Naive thymus-derived CD8-positive, alpha-beta T cell (primary cell): ENCODE measurements at places on chromosomes 1 and 21.

- no peaks in the 10 kb centered on the region for H3K36me3 ChIP-seq
- H3K27me3 ChIP-seq: no peaks in the 10 kb centered on the region
- H3K4me3 ChIP-seq: no peak overlapping the region
- no peak overlapping the region for H3K27ac ChIP-seq
- DNase-seq: no peak
- no peaks in the 10 kb centered on the region for H3K4me1 ChIP-seq
These were observed 14.7 kb upstream of the PTGFR start for GRCh38 chr1:78475888-78476610.

GRCh38 chr1:17245816-17246325, 3.0 kb upstream of the PADI3 start:
- no peak for DNase-seq
- H3K27ac ChIP-seq: no peak overlapping the region
- no peaks in the 10 kb centered on the region for H3K4me1 ChIP-seq
- H3K4me3 ChIP-seq: no peak overlapping the region

GRCh38 chr1:180231506-180231921, 1.4 kb downstream of the LHX4 start:
- peak overlapping the region; percentile 71 for H3K27ac ChIP-seq
- H3K36me3 ChIP-seq: no peaks in the 10 kb centered on the region
- H3K4me3 ChIP-seq: peak overlapping the region; percentile 61
- DNase-seq: no peak

DNA sequence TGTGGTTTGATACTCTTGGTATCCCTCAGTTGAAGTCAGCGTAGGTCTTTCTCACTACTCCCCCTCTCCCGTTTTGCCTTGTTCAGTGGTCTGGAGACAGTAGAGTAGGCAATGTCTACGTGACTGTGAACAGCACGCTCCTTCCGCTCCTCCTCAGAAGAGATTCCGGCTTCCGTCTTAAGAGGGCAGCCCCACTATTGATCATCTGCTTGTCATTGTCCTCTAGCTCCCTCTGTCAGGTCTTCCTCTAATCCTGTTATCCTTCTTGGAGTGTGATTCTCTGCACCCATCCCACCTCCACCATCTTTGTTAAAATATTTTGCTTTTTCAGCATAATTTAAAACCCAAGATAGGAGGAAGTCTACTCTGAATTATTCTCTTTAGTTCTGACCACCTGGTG, 129.9 kb upstream of the KCNK2 start:
- no peak overlapping the region for H3K27ac ChIP-seq
- no peaks in the 10 kb centered on the region for H3K36me3 ChIP-seq
- no peaks in the 10 kb centered on the region for H3K4me1 ChIP-seq
- H3K4me3 ChIP-seq: no peak overlapping the region
- no peak for DNase-seq

DNA sequence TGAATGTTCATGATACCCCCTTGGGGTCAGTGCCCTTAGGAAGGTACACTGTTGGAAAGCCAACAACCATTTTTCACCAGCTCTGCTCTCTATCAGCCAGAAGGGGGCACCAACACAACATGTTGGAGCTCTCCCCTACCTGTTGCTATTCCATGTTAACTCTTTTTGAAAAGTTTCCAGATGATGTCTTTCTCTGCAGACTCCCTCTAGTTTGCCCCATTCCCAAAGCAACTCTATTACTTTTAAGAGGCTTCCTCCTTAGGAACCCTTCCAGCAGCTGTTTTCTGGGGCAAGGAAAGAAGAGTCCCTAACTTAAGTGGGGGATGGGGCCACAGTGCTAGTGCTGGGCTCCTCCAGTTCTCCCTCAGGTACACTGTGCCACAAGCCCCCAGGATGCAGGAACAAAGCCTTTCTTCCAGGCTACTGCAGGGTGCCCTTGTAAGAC, 22.9 kb upstream of the NDC1 start:
- no peak overlapping the region for H3K27ac ChIP-seq
- no peak overlapping the region for H3K4me3 ChIP-seq
- peaks cover 7% of the 10 kb centered on the region for H3K4me1 ChIP-seq
- DNase-seq: peak; percentile 63
- no peaks in the 10 kb centered on the region for H3K36me3 ChIP-seq
- no peaks in the 10 kb centered on the region for H3K27me3 ChIP-seq

DNA sequence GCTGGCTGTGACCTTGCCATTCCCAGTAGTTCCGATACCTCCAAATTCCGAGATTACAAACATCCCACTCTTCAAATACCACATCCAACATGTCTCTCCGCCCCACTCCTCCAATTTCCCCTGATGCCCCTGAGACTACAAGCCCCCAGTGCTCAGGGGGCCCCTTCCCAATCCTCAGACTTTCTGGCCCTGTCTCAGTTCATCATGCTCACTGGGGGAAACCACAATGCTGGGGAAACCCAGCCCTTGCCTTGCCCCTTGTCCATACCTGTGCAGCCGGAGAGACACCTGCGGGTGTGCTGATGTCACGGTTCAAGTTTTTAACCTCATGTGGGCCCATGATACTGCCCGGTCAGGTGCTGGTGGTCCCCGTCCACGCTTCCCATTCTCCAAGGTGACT, 226.6 kb downstream of the CAMTA1 start:
- no peaks in the 10 kb centered on the region for H3K36me3 ChIP-seq
- H3K4me3 ChIP-seq: no peak overlapping the region
- H3K4me1 ChIP-seq: no peaks in the 10 kb centered on the region

DNA sequence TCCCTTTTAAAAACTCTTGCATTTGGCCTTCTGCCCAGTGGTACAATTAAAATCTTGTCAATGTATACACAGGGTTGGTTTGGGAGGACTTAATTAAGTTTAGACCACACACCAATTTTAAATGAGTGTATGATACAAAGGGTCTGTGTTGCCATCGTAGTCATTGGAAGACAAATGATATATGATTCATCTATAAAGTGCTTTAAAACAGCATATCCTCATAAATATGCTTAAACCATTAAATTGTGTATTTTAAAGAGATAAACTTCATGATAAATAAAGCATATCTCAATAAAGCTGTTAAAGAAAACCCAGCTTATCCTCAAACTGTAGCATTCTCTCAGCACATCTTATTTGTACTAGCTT, 69.5 kb downstream of the LUZP1 start:
- DNase-seq: no peak
- no peak overlapping the region for H3K4me3 ChIP-seq
- H3K36me3 ChIP-seq: peaks cover 3% of the 10 kb centered on the region
- H3K4me1 ChIP-seq: peaks cover 52% of the 10 kb centered on the region
- no peaks in the 10 kb centered on the region for H3K27me3 ChIP-seq
- no peak overlapping the region for H3K27ac ChIP-seq

DNA sequence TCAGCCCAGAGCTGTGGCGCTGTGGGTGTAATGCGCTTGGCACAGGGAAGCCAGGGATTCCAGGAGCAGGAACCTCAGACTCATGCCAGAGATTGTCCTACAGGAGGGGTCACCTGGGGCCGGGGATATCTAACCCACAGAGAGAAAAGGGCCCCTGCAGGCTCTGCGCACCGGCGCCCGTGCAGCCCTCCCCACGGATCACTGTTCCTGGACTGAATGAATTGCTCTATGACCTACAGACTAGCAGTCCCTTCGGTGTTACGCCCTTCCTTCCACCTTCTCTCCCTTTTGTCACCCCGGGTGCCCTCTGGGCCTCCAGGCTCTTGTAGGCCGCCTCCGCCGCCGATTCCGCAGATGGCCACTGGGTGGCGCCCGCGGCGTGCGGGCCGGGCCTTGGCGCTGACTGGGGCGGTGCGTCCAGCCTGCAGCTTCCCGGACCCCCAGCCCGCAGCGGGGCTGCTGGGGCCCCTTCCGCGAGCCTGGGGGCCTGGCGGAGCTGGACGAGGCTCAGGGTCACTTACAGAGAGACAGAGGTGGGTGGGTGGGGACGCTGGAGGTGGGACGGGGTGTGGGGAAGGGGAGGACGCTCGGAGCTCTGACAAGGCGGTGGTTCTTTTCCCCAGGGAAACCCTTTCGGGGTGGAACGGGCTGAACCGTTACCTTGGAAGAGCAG, 101.3 kb downstream of the IER5 start:
- peaks cover 5% of the 10 kb centered on the region for H3K4me1 ChIP-seq
- no peaks in the 10 kb centered on the region for H3K36me3 ChIP-seq
- DNase-seq: peak; percentile 80
- H3K4me3 ChIP-seq: no peak overlapping the region
- H3K27ac ChIP-seq: no peak overlapping the region
- peaks cover 4% of the 10 kb centered on the region for H3K27me3 ChIP-seq

- H3K27ac ChIP-seq: no peak overlapping the region
- no peaks in the 10 kb centered on the region for H3K36me3 ChIP-seq
- no peaks in the 10 kb centered on the region for H3K4me1 ChIP-seq
- H3K27me3 ChIP-seq: no peaks in the 10 kb centered on the region
- DNase-seq: no peak
These were observed 16.0 kb upstream of the OVAAL start for GRCh38 chr1:180542838-180543145.

DNA sequence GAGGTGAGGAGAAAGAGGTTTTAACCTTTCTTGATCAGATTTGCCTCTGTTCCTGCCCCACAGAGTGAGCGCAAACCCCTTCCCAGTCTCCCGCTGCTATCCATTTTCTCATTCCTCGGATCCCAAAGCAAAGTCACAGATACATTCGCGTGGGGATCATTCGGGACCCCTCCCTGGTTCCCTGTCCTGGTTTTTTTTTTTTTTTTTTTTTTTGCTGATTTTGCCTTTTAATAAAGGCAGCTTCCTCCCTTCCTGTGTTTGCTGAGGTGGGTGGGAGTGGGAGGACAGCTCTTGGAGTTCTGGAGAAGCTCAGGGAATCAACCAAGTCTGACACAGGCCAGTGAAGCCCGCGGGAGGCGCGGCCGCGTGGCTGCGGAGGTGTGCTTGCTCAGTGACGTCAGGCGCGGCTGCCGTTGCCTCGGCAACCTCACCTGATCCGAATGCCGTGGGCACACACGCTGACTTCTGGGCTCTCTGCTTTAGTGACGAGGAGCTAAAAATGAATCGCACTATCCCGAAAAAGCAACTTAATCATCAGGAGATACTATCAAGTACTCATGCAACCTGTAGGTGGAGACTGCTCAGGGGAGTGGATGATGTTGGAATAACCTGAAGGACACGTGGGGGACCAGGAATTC, 106.4 kb downstream of the TBX19 start:
- no peaks in the 10 kb centered on the region for H3K36me3 ChIP-seq
- peak; percentile 44 for DNase-seq
- H3K4me1 ChIP-seq: peaks cover 26% of the 10 kb centered on the region

DNA sequence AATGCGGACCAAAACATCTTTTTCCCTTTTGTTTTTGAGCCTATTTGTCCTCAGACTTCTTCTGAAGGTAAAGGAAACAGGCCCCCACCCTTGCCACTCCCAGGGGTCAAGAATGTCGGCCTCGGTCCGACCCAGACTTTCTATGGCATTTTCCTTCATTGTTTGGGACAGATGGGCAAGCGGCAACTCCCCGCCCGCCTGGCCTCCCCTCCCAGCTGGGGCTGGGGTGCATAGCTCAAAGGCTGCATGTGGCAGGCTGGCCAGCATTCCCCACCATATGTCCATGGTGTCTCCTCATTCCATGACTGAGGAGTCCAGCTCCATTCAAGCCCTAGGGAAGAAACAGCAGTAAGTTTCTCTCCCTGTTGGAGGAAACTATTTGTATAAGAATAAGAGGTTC, 29.4 kb upstream of the TSPEAR start:
- H3K4me1 ChIP-seq: peaks cover 8% of the 10 kb centered on the region
- no peak for DNase-seq
- peaks cover 9% of the 10 kb centered on the region for H3K36me3 ChIP-seq
- no peaks in the 10 kb centered on the region for H3K27me3 ChIP-seq
- H3K4me3 ChIP-seq: no peak overlapping the region

DNA sequence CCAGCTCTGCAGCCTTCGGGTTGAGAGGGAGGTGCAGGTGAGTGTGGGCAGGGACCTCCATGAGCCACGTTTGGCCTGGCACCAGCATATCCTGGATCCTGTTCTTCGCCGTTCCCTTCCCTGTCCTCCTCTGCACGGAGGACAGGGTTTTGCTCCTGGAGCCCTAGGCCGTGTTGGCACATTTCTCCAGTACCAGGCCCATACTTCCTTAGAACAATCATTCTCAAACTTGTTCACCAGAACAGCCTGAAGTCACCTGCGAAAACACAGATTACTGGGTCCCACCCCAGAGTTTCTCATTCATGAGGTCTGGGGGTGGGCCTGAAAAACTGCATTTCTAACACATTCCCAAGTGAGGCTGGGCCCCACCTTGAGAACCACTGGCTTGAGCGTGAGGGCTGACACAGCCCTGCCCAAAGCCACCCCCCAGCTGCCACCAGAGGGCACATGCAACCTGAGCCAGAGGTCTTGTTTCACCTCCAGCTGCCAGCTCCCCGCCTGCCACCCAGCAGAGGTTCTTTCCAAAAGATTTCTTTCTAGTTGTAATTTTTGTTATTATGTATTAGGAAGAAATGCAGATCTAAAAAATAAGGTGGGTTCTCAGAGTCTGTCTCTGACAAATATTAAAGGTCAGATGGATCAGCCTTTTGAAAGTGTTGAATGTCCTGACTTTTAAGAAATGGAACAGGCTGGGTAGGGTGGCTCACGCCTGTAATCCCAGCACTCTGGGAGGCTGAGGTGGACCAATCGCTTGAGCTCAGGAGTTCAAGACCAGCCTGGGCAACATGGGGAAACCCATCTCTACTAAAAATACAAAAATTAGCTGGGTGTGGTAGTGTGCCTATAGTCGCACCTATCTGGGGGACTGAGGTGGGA, 39.6 kb upstream of the LDLRAP1 start:
- DNase-seq: peak; percentile 82
- H3K27me3 ChIP-seq: no peaks in the 10 kb centered on the region

DNA sequence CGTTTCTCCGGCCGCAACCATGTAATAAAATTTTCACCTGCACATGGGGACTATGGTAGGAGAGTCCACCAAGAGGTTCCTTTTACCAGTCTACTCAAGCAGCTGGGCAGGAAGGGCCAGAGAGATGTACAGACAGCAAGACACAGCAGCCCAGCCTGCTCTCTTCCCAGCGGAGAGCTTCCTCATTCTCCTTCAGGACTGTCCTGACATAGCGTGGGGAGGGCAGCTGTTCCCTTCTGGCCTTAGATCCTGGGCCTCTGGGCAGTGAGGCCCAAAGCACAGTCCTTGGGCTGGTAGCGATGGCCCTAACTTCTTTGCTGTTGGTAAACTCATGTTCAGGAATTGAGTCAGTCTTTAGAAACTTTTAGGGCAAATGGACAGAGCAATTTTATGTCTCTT, 89.1 kb downstream of the BCAR3 start:
- H3K27me3 ChIP-seq: no peaks in the 10 kb centered on the region
- H3K36me3 ChIP-seq: peaks cover 3% of the 10 kb centered on the region
- no peak overlapping the region for H3K27ac ChIP-seq
- H3K4me3 ChIP-seq: no peak overlapping the region
- DNase-seq: no peak

DNA sequence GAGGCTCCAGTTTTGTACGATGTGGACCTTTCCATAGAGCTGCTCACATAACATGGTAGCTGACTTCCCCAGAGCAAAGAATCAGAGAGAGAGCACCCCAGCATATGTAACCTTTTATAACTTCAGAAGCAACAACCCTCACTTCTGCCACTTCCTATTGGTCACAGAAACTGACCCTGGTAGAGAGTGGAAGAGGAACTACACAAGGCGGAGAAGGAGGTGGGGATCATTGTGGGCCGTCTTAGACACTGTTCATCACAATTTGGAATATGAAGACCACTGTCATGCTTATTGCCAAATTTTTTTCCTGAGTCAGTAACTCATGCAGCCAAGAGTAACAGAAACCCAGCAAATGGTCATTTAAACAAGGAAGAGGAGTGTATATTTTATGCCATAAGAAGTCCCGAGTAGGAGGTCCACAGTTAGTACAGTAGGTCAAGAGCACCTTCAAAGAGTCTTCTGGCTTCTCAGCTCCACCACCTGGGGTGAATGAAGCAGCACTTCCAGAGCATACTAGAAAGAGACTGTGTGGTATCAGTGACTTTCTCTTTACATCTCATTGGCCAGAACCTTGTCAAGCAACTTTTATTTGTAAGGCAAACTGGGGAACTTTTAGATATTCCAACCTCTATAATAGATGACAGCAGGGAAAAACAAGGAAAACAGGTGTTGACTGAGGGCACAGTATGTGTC, 71.8 kb downstream of the ODF2L start:
- no peaks in the 10 kb centered on the region for H3K4me1 ChIP-seq
- DNase-seq: no peak
- no peak overlapping the region for H3K4me3 ChIP-seq
